ENCODE measurements at places on chromosomes 1 and 21.

GRCh38 chr21:33899199-33899598, 16.4 kb downstream of the ATP5PO start:
- DNase-seq, result no peak

GRCh38 chr1:116110567-116111523, at the start of gene MAB21L3:
TSS of gene MAB21L3 (plus strand) at chr1:116111399. CDS start at chr1:116112616, 1,217 bp downstream.
- no peak for DNase-seq

DNA sequence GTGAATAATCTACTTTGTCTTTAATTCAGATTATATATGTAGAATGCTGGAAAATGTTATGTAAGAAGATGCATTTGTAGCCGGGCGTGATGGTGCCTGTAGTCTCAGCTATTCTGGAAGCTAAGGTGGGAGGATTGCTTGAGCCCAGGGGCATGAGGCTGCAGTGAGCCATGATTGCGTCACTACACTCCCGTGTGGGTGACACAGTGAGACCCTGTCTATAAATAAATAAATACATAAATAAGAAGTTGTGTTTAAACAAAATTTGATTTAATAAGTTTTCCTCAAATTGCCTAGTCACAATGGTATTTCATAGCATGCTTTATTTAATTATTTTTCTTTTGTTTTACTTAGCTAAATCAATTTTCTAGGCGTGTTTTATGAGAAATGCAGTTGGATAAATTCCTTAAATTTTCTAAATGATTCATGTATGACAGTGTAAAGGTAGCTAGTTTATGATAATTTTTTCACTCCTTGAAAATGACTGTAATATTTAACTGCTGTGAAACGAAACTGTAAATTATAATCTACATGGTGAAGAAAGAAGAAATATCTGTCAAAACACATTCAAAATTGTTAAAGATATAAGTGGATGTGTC, 232.6 kb downstream of the SRGAP2C start:
- DNase-seq, result no peak

DNA sequence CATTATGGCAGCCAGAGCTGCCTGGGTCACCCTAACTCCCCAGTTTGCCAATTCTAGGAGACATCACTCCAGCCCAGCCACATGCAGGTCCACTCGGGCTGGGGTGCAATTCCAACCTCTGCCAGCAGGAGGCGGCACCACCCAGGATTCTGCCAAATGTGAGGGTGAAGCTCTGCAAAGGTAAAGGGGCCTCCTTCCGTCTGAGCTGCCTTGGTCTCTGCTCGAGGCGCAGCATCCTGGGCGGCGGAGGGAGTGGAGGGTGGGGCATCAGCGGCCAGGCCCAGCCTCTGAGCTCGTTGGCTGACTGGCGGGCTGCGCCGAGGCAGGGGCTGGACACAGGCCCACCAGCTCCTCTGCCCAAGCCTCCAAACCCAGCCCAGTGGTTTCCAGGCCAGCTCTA, 63.8 kb downstream of the ARHGEF16 start:
- no peak for DNase-seq

GRCh38 chr1:79006564-79006963, at the start of gene ADGRL4:
TSS of gene ADGRL4 (minus strand) at chr1:79006730. CDS start at chr1:79006654, 76 bp downstream.
- DNase-seq, result peak; percentile 46
